Osteoblast (primary cell): ENCODE measurements at places on chromosomes 2 and 18. TPM values are rescaled to one million over a fixed set of nuclear protein-coding genes. Genes with fewer than 3 reads are reported as not detected.

The TMEM37 gene
- total RNA-seq, result 1.1 and 1.2 TPM in 2 replicates

The RESP18 gene
- not detected in 2 replicates for total RNA-seq

The HOXD4 gene
- 0.36 and 1.2 TPM in 2 replicates for total RNA-seq

The REG3G gene
- total RNA-seq, result not detected in 2 replicates

The MYL1 gene
- total RNA-seq, result not detected in 2 replicates

The PLEK gene
- total RNA-seq, result 0.36 TPM in 1 of 2 replicates, not detected in the other

The SCYGR4 gene
- total RNA-seq, result not detected in 2 replicates

The TUBB8B gene
- total RNA-seq, result not detected in 2 replicates

The FAM98A gene
- 22.8 and 68.7 TPM in 2 replicates for total RNA-seq

The IL1F10 gene
- total RNA-seq, result not detected in 2 replicates

The PSMA8 gene
- not detected in 2 replicates for total RNA-seq

The TET3 gene
- total RNA-seq, result 4.7 and 8.0 TPM in 2 replicates

The TEX44 gene
- total RNA-seq, result not detected in 2 replicates

The PARD3B gene
- 20.3 and 22.4 TPM in 2 replicates for total RNA-seq

The PIEZO2 gene
- total RNA-seq, result 6.5 and 46.7 TPM in 2 replicates

The TRIM54 gene
- not detected in 2 replicates for total RNA-seq
